ENCODE measurements at places on chromosomes 7 and 10.

GRCh38 chr10:77710081-77710551, 72.5 kb upstream of the KCNMA1 start:
- no peak for DNase-seq

GRCh38 chr7:92375013-92375412, 72.3 kb upstream of the GATAD1 start:
- DNase-seq = no peak

DNA sequence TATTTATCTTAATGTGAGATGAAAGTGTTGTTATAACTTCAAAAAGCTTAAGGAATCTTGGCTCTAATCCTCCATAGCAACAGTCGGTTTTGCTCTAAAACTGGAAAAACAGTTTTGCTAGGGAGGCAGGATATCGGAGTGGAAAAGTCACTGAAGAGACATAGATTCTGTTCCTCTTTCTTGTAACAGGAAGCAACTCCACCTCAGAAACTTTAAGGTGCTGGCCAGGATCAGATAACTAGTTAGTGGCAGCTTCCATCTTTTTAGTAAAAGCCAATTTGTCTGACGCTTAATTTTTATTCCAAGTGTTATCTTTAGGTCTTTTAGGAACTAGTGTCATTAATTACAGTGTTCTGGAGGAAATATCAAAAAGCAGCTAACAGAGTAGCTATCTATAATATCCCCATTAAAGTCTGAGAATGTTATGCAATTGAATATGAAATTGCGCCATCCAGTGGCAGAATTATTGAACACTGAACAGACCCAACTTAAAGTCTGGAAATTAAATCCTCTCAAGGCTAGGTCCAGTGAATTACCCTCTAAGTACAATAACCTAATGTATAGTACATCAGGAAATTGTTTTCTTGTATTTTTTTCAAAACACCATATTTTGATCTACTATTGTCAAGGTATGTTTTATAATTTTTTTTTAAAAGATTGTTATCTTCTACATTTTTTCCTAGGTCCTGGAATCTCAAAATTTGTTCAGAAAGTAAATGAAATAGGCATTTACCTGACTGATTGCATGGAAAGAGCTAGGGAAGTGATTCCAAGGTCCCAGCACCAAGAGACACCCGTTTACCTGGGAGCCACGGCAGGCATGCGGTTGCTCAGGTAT, 65.9 kb upstream of the CC2D2B start:
- DNase-seq = peak; percentile 26

DNA sequence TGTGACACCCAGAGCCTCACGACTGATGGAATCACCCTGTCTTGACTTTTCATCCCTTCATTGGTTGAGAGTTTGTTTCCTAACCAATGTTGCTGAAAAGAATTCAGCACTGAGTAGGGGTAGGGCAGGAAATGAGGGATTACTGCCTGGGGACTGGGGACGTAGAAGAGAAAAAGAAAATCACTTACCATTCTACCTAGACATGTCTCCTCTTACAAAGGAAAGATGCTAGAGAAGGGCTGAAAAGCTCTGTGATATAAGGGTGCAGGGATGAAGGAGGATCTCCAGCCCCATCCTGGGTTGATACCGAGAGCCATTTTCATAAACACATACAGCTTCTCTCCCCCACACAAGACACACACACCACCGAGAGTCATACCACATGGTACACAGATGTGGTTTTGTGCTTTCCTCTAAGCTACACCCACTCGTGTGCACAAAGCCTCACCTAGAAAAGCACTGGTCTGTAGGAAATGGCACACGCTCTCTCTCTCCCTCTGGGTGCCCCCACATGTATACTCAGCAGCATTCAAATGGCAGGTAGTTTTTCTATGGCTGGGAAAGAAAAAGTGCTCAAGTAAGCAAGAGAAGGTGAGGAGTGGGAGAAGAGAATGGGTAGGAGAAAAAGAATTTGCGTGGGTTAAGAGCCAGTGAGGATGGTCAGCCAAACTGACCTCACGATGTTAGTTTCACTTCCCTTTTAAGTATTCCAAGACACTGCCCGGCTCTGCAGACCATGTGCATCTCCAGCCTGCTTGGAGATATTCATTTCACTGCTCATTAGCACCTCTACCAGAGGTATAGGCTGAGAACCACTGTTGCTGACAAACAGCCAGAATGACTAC, 85.8 kb downstream of the CALD1 start:
- DNase-seq = no peak

DNA sequence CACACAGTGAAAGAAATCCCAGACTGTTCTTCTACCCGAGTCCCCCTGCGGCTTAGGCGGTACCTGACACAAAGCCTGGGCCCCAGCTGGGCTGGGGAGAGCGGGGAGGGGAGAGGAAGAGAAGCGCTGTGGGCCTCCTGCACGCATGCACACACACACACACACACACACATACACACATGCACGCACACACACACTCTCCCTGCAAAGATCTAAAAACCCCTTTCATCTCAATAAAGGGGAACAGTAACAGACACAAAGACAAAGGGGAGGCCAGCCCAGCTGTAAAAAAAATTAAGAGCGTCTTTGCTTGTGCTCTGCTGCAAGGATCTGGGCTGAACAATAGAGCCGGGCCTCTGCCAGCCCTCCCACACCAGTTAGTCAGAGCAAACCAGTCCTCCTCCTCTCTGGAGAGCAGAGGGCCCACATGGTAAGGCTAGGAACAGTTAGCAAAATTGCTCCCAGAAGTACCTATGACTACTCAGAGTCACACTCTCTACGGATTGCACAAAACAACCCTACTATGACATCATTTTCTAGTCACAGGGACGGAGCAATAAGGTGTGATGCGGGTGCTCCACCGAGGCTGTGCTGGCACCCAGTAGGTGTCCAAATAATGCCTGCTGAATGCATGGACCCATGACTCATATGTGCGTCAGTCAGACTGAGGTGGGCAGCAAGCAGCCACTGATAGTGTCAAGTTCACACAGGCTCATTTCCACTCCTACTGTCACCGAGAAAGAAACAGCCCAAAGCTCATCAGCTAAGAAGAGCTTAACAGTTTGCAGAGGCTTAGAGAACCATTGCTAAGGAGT, 9.2 kb downstream of the ITPRIP start:
- DNase-seq = peak; percentile 19

DNA sequence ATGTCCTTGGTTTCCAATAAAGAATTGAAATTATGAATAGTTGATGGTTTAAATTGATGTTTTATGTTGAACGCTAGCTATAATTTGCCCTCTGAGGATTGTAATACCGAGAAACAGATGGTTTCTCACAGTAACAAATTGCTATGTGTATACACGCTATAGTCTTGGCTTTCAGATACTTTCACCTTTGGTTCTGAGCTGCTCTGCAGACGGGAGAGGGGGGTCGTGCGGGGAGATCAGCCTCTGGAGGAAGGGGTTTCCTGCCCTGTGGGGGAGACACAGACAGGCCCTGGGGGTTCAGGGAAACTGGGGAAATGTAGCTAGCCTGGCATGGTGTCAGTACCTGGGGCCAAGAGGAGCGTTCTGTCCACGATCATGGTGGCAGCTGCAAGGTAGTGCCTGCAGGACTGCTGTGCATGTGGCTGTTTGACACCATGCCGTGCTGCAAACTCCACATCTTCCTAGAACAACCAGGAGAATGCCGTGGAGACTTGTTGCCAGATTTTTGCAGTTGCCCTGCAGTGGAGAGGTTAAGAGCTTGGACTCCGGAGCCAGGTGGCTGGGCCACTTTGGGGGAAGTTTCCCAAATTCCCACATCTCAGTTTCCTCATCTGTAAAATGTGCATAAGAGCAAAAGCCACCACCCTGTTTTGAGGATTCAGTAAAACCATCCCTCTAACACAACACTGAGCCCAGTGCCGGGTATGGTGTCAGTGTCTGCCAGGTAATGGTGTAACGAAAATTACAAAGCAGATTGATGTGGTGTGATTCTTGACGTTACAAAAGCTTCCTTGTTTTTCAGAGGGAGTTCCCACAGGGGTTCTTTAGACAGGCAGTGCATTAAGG, 167.9 kb downstream of the CUX1 start:
- DNase-seq = no peak

DNA sequence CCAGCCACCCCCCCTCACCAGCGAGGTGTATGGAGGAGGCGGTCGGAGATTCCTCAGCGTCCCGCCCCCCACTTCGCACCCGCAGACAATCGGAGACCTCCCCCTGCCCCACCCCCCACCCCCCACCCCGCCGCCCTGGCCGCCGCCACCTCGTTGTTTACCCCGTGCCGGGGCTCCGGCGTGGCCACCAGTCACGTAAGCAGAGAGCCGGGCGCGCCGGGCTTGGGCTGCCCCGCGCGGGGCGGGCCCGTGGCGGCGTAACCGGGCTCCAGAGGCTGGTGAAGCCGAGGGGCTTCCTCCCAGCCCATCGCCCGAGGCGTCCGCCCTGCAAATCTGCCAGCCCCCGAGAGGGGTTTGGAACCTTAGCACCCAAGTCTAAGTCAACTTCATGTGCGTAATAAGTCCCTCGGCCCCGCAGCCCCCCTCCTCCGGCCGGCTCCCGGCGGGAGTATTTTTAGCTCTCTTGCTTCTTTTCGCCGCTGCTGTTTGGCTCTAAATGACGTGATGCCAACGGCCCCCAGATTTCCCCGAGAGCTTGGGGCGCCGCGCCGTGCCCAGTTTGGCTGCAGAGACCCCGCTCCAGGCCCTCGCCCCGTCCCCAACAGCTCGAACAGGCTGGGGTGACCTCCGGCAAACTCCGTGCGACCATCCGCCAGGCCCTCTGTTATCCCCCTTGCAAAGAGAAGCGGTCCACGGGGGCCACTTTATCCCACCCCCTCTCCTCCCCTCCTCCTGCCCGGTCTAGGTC, 2.7 kb downstream of the MXI1 start:
- peak; percentile 22 for DNase-seq

GRCh38 chr10:131788386-131788785, 112.4 kb upstream of the PPP2R2D start:
- no peak for DNase-seq

GRCh38 chr10:132606536-132607316, 69.1 kb downstream of the INPP5A start:
- no peak for DNase-seq

DNA sequence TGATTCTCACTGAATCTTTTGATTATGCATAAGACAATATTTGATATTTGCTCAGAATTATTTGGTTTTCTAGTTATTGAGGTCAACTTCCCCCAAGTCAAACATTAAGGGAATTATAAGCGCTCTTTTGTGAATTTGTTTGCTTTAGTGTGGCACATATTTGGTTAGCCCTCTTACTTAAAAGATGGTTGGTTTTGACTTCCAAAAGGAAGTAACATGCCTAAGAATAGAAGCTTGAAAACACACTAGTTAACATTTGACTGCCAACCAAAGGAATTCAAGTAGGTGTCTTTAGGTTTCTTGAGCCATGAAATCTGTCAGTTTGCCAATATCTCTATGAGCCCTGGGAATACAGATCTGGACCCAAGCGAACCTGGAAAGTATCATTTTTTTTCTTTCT, 24.9 kb downstream of the STEAP4 start:
- no peak for DNase-seq

GRCh38 chr7:106327538-106328481, 43.0 kb upstream of the NAMPT start:
- no peak for DNase-seq

DNA sequence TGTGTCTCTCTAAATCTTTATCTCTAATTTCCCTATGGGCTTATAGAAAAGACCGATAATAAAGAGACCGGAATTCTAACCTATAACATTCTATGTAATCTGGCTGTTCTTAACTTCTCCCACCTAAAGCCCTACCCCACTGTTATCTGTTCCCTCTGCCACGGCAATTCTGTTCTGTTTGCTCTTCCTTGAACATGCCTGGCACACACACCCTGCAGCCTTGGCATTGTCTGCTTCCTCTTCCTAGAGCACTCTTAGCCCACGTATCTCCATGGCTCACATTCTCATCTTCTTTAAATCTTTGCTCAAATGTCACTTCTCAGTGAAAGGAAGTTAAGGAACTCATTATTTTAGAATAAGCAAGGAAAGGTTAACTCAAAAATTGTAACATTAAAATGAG, 309.2 kb downstream of the GPR158 start:
- DNase-seq = no peak

DNA sequence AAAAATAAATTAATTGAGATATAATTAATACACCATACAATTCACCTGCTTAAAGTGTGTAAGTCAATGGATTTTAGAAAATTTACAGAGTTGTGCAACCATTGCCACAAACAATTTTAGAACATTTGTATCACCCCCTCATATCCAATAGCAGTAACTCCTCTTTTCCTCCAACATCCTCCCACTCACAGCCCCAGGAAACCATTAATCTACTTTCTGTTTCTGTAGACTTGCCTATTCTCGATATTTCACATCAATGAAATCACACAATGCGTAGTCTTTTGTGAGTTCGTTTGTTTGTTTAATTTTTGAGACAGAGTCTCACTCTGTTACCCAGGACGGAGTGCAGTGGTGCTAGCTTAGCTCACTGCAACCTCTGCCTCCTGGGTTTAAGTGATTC, 13.7 kb upstream of the HERC4 start:
- no peak for DNase-seq
